ENCODE measurements at places on chromosomes 3 and 15. TPM values are rescaled to one million over a fixed set of nuclear protein-coding genes. Genes with fewer than 3 reads are reported as not detected.

Gene MST1R
- 0.86 TPM for total RNA-seq

Gene MYLK
- 0.07 TPM for total RNA-seq

Gene CYP1A1
- 2.2 TPM for total RNA-seq

Gene GNAT1
- not detected for total RNA-seq

Gene TMEM266
- total RNA-seq, result not detected

Gene UBR1
- total RNA-seq, result 26.8 TPM

Gene ACOX2
- not detected for total RNA-seq

Gene EXD1
- not detected for total RNA-seq

Gene AGTR1
- total RNA-seq, result not detected
